ENCODE measurements at places on chromosomes 13 and 19.

DNA sequence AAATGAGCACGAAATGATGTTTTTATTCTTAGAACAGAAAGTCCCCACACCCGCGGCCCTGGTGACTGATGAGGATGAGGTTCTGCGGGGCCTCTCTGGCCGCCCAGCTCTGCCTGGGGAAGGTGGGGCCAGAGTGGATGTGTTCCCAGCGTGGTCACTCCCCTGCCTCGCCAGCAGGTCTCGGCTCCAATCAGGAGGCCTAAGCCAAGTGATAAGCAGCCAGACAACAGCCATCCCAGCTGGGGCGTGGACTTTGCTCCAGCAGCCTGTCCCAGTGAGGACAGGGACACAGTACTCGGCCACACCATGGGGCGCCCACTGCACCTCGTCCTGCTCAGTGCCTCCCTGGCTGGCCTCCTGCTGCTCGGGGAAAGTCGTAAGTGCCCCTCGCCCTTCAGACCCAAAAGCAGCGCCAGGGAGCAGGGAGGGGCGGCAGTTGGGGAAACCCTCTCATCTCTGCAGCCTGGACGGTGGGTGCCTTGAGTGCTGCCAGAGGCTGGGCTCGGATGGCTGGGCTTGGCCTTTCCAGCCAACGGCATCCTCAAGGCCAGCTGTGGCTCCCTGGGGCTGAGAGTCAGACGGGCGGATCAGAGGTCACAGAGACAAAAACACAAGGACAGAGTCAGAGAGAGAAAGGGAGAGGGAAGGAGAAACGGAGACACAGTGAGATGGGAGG lies at the start of gene F10:
F10 (plus strand) TSS at position 250 of the 676 bp plus-strand sequence; CDS start at position 307, 57 bp downstream.
- peak; percentile 60 for DNase-seq

DNA sequence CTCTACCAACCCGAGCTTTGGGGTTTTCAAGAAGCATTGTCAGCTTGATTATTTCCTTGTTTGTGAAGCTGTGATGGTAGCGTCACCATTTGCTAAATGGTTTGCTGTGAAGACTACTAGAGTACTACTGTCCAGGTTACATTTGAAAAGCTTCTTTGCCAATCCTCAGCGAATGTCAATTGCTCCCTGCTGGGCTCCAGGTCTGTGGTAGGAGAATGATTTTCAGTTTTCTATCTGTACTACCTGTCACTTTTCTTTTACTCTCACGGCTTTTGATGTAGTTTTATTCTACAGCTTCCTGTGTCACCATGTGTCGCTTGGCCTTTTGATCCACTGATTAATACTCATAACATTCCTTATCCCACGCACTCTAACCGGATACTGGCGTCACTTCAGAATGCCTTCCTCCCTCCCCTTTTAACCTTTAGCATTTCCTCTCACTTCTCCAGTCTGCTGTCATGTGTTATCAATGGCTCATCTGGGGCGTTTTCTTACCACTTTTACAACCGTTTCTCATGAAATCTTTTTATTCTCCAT lies 7.5 kb upstream of the GPR183 start:
- DNase-seq, result no peak

- DNase-seq, result no peak
These were observed 5.6 kb downstream of the LENG9 start for GRCh38 chr19:54457773-54458647.

DNA sequence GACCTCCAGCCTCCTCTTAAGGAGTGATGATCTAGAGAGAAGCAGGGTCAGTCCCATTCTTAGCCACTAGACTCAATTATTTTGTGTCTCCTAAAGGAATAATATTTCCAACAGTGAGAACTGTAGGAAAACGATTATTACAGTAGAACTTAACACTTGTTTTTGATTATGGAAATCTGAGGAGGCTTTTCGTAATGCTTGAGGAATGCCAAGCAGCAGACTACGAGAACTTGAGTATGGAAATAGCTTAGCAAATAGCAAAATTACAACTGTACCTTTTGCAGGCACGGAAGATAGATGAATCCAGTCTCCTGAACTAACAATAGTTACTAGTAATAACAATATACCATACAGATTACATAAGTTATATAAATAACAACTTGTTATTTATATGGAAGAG lies 12.2 kb downstream of the BRD4 start:
- DNase-seq, result no peak

DNA sequence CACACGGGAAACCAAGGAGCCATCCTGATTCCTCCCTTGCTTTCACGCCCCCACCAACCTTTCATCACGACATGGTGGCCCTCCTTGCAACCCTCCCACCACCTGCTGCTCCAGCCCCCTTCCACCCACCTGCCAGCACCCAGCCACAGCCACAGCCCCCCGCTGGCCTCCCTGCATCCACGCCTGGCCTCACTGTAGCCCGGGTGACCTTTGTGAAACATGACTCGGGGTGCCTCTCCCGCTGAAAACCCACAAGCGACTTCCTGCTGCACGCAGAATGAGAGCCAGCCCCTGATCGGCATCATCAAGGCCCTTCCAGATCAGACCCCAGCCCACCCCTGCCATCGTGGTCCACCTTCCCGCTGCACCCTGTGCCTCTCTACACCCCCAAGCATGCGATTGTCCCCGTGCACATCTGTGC lies 14.9 kb downstream of the POP4 start:
- DNase-seq, result no peak

DNA sequence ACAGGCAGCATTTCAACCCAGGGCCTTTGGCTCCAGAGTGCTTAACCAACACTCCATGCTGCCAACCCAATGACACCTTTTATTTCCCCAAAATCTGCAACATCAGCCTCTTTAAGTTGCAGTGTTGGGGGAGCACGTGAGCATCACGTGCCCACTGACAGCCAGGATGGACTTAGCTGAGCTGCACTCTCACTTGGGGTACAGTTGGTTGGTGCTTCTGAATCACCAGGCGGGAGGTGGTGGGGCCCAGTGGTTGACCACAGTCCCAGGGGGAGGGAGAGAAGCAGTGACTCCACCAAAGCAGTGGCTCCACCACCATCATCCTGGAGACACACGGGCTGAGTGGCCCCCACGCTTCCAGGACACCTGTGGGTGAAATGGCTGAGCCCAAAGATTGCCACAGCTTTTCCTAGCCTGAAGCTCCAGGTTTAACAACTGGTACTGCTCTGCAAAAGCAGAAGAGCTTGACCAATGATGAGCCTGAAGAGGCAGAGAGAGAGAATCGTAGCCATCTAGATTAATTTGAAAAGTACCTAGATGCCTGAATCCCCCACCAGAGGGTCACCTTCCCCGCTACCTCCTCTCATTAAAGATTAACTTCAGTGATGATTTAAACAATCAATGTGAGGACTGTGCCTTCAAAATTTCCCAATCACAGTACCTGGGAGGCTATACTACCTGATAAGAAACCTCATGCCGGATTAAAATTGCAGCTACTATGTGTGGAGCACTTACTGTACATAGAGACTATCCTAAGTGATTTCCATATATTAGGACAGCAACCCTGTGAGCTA lies 193.8 kb downstream of the FOXO1 start:
- DNase-seq, result no peak

DNA sequence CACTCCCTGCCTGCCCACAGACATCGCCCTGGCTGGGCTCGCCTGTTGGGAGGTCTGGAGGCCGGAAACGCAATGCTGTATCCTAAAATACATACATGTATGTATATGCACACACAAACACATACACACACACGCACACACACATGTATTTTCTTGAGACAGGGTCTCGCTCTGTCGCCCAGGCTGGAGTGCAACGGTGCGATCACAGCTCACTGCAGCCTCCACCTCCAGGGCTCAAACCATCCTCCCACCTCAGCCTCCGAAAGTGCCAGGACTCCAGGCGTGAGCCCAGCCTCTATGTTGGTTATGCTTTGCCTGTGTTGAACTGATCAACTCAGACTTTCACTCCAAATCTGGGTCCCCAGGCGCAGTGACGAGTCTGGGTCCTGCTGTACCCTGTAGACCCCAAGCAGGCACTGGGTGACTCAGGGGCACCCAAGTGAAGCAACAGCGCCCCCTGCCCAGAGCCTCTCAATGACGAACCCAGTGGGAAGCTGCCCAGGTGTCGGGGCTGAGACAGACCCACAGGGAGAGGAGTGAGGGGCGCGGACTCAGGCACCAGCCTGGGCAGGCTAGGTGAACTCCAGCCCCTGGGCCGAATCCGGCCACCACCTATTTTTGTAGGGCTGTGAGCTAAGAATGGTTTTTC lies 27.4 kb upstream of the CACTIN start:
- DNase-seq, result no peak

- no peak for DNase-seq
These were observed 451.7 kb downstream of the EFNB2 start for GRCh38 chr13:106083620-106084350.

DNA sequence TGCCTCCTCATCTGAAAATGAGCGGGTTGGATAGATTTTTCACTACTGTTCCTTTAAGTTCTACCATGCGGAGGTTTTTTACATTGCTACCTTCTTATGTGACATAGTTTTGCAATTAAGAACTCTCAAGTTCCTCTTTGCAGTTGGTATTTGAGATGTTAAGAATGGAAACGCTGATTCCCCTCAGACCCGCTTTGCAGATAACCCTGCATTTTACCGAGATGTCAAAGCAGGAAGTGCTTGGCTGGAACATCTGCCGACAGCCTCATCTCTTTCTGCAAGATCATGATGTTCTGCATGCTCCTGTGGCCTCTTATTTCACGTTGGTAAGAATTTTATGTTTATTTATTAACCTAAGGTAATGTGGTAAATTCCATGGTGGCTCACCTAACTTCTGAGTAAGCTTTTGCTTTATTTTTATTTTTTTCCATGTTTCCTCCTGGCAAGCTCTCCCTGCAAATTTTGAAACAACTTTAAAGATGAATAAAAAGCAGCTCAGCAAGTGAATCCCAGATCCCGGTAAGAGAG lies 22.5 kb downstream of the PABPC3 start:
- DNase-seq, result no peak

GRCh38 chr13:94330552-94331071 lies 148.9 kb downstream of the DCT start:
- no peak for DNase-seq

DNA sequence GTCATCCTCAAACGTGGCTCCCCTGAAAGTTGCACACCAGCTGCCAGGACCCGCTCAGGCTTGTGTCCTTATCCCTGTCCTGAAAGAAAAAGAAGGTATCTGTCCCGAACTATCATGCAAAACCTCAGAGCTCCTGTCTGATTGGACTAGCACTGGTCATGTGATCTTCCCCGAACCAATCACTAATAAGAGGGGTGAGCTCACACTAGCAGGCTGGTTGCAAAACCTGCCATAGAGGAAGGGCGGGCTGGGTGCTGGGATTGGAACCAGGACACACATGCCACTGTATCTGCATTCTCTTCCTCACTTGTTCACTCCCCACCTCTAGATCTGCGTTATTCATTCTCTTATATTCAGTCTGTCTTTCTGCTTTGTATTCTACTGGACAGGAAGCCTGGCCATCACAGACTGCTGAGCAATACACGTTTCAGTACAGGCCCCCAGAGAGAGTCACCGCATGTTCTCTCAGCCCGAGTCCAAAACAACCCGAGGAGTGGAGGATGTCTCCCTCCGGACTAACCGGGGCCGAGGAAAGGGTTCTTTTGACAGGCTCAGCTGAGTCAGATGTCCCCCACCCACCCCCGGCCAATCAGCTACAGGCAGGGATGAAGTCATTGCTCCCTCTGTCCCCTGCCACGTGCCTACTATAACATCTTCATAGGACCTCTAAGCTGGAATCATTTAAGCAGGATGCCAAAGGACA lies 97.7 kb downstream of the SIPA1L3 start:
- peak; percentile 88 for DNase-seq

- DNase-seq, result no peak
These were observed 5.8 kb downstream of the SSBP4 start for GRCh38 chr19:18424890-18425514.

- DNase-seq, result no peak
These were observed 6.7 kb downstream of the DNM2 start for GRCh38 chr19:10724573-10725071.

- no peak for DNase-seq
These were observed 48.9 kb downstream of the TPP2 start for GRCh38 chr13:102645701-102646100.

DNA sequence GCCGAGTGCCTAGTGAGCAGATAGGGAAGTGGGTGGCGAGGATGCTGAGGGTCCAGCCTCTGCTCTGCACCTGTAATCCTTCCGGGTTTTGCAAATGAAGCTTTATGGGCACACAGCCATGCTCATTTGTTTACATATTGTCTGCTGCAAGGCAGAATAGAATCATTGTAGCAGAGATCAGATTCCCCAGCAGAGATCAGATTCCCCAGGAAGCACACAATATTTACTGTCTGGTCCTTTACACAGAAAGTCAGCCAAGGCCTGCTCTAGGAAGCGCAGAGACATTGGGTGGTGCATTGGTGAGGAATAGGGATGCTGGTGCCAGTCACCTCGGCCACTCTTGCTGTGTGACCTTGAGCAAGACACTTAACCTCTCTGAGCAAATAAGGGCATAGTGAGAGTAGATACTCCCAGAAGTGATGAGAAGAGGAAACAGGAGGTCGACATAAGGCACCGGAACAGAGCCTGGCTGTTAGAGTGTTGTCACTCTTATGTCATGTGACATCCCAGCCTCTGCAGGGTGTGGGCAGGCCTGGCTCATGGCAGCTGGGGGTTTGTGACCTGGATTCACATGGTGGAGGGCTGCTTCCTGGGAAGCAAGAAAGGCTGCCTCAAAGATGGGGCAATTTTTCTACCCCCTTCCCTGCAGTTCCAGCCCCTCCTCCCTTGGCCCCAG lies 25.6 kb downstream of the CARM1 start:
- no peak for DNase-seq

GRCh38 chr13:93284064-93284463 lies 57.5 kb downstream of the GPC6 start:
- DNase-seq, result no peak

- no peak for DNase-seq
These were observed 17.8 kb upstream of the LGALS16 start for GRCh38 chr19:39637891-39638290.

GRCh38 chr13:24661713-24662112 lies 18.5 kb upstream of the ATP12A start:
- DNase-seq, result no peak

DNA sequence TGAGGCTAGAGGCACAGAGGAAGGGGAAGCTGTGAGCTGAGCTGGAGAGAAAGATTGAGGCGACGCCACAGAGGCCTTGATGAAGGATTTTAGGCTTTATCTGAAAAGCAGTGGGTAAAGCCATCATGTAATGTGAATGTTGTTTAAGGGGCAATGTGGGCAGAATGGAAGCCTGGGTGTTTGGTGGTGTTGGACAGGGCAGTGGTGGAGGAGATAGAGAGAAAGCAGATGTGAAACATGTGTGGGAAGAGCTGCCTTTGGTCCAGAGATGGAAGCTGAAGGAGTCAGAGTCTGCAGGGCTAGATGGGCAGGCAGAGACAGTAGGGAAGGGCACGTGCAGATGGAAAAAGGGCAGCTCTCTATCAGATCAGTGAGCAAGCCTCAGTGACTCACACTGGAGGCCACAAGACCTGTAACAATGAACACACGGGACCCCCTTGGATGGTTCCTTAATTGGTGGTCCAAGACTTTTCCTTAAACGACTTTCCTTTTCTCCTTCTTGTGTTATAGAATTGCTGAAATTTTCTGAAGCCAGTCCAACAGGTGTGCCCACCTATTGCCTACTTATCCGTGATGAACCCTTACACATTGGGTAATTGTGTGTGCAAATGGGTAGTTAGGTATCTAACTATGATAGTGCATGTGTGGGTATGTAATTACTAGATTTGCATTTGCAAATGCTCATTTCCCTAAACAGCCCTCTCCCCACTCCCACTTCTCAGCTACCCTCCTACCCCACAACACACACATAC lies 21.7 kb downstream of the ZNF536 start:
- no peak for DNase-seq

GRCh38 chr13:57996717-57997116 lies 365.2 kb downstream of the PCDH17 start:
- no peak for DNase-seq

All from right renal pelvis (tissue), 4 donors.